Activated naive CD4-positive, alpha-beta T cell (primary cell): ENCODE measurements at places on chromosomes 7 and 10.

- no peak for DNase-seq
Observed at GRCh38 chr7:21616796-21617436, 74.1 kb downstream of the DNAH11 start.

GRCh38 chr7:14685167-14685566 lies 217.4 kb downstream of the DGKB start:
- DNase-seq, result no peak

GRCh38 chr7:101940830-101941229 lies 123.4 kb downstream of the CUX1 start:
- no peak for DNase-seq

DNA sequence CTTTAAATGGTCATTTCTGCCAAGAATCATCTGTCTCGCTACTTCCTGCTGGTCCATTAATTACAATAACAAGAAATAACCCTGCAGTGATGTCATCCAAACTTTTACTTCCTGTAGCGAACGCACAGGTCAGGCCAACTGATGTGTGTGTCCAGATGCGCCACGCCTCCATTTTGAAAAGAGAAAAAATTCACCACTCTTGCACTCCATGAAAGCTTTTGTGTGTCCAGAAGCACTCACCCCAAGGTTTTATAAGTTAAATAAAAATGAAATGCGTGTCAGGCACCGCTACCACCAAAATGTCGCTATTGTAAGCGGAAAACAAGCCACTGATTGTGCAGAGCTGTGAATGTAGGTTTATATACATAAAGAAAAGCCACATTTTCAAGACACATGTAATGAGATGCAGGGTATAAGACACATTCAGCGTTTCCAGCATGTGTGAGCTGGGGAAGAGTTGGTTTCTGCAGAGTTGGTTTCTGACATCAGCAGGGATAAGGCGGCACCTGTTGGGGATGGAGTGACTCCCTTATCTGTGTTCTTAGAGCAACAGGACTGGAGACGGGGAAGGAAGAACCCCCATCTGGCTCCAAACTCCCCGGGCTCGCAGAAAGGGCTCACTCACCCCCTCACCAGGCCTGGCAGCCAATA lies 83.3 kb downstream of the CTBP2 start:
- DNase-seq, result no peak
